ENCODE measurements at places on chromosomes 1 and 21. TPM values are rescaled to one million over a fixed set of nuclear protein-coding genes. Genes with fewer than 3 reads are reported as not detected.

The OR6K3 gene
- total RNA-seq: not detected

- no peak for DNase-seq
Measured at GRCh38 chr1:225629483-225629882, 23.4 kb downstream of the ENAH start.

DNA sequence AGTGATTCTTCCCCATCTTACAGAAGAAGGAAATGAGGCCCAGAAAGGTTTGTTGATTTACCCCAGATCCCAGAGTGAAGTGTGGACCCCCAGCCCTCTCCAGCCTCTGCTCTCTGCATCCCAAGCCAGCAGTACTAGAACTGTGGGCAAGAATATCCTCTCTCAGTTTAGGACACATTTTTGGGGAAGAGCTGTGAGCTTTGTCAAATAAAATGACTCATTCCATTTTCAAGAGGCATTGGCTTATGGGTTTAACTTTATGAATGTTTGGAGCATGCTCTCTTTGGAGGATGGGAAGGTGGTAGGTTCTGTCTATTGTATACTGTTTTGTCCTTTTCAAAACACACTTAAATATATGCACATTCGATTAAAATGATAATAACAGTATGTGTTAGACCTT, 70.6 kb upstream of the CNTN2 start:
- no peak for DNase-seq

DNA sequence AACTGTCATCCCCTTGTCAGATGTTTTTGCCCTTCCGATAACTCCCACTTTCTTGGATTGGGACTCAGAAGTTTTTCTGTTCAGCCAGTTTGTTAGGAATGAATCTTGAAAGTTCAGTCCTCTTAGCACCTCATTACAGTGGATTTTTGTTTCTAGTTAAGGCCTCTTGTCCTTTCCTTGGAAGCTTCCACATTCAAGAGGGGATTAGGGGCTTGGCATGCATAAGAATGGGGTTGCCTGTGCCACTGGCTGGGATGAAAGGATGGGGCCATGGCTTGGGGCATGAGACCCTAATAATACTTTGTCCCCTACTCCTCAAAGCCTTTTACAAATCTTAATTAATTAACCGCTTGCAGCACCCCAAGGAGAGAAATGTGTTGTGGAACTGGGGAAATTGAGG, 2.4 kb upstream of the DHDDS start:
- no peak for DNase-seq

DNA sequence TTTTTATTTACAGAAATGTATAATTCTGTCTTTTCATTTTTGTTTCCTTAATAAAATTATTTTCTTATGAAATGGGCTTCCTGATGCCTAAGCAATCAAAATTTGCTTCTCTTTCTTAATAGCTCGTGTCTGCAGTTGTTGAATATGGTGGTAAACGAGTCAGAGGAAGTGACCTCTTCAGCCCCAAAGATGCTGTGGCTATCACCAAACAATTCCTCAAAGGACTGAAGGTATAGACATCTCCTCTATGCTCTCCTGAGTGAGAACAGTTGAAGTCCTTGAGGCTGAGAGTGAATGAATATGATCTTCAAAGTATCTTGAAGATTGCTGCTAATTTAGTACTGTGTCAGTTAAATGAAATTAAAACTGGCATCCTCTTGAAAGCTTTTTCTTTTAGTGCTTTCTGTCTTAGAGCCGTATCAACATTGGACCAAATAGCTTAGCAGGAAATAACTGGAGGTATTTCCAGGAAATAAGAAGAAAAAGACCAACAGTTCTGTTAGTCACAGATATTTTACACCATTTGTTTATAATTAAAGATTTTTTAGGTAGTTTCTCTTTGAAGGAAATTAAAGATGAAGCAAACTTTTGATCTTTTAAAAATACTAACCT, 24.7 kb downstream of the VPS45 start:
- DNase-seq: no peak

DNA sequence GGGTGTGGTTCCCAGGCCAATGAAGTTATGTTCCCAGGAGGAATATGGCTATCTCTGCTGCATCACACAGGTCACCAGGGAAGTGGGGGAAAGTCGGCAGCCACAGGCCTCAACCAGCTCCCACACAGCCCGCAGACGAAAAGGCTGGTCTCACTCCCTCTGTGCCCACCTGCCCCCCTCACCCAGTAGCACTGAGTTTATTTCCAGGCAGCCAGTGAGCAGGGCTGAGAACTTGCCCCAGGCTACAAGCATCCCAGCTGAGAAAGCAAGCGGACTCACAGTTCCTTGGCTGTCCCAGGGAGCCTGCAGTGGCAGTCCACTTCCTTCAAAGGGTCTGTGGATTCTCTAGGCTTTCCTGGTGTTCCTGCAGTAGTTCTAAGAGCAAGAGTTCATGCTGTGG, 68.9 kb downstream of the SLC5A9 start:
- no peak for DNase-seq
